Effector memory CD4-positive, alpha-beta T cell (primary cell): ENCODE measurements at places on chromosomes 2 and 18.

DNA sequence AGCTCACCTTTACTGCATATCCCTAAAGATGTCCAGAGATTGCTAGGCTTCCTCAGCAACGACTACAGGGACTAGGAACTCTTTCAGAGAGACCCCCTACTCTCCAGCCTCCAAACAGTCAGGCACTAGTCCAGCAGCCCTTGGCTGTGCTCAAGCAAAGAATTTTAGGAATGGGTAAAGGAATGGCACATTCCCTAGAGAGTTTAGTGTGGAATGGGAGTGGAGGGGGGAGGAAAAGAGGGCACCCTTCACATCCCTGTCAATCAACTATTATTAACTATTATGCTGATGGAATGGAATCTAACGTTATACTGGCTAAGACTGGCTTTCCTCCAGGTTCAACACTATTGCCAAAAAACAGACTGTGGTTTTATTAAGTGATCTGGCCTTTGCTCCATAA, 64.8 kb downstream of the IKZF2 start:
- DNase-seq: no peak

DNA sequence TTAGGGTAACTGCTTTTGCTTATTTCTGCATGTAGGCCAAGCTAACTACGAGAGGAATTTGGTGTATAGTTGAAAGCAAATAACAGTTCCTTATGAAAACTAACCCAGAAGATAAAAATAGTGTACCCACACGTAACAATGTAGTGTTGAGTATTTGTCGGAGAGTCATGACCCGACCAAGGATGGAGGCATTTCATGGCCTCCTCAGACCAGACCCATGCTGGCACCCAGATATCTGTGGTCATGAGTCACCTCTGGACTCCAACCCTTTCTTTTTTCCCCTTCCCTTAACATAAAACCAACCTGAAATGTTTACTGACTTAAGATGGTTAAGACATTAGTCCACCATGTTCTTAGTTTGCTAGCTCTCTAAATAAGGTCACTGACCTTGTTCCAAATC, 318.7 kb downstream of the NOL4 start:
- DNase-seq: no peak

DNA sequence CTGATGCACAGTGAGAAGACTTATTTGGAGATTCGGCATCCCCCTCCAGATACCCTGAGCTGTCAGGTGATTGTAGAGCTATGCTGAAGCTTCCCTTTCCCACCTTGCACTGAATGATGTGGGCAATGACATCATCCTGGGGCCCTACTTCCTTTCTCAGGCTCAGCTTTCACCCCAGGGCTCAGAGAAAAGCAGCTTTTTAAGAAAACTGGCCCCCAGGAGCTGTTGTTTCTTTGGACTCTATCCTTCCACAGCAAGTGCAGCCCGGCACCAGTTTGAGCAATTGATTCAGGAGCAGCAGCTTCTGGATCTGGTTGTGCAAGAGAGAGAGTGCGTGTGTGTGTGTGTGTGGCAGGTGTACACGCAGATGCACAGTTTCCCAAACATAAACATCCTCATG, 251.3 kb downstream of the ANAPC1 start:
- DNase-seq: no peak

DNA sequence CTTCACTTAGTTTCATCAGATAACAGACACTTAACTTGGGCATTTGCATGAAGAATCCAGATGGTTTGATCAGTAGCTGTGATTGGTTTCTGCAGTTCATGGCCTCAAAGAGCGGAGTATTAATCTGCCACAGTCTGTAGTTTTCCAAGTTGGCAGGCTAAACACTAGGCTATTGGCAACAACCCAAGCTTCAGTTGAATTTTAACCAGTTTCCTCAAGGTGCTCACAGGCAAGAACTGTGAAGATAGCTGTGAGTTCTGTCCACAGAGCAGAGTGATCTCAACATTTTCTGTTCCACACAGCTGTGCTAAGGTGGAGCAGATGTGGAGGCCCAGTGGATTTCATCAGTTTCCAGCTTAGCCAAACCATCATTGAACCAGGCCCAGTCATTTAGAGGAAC, 469.5 kb upstream of the LINC00305 start:
- no peak for DNase-seq

- DNase-seq: no peak
These were observed 160.1 kb upstream of the MAPRE2 start for GRCh38 chr18:34880882-34881834.

GRCh38 chr2:188601927-188602326, 310.3 kb downstream of the GULP1 start:
- no peak for DNase-seq

DNA sequence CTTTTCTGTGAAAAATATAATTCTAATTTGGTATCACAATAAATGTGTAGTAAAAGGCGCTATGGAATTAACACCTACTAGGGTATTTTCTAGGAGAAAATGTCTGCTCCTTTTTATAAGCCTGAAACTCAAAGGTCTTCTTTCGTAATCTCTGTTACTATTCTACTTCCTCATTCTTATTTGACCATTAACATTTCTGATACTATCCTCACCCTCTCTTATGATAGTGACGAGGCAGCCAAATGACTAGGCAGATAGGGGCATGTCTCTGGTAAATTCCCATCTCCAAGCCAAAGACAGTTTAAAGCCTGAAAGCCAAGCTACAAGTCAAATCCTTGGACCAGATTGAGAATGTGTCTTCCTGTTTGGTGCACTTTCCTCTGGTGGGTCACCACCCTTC, 251.7 kb downstream of the LRRTM4 start:
- DNase-seq: no peak

- DNase-seq: no peak
These were observed 11.5 kb downstream of the SPEG start for GRCh38 chr2:219446101-219446504.

GRCh38 chr2:47193607-47194006, 38.5 kb upstream of the STPG4 start:
- DNase-seq: no peak

DNA sequence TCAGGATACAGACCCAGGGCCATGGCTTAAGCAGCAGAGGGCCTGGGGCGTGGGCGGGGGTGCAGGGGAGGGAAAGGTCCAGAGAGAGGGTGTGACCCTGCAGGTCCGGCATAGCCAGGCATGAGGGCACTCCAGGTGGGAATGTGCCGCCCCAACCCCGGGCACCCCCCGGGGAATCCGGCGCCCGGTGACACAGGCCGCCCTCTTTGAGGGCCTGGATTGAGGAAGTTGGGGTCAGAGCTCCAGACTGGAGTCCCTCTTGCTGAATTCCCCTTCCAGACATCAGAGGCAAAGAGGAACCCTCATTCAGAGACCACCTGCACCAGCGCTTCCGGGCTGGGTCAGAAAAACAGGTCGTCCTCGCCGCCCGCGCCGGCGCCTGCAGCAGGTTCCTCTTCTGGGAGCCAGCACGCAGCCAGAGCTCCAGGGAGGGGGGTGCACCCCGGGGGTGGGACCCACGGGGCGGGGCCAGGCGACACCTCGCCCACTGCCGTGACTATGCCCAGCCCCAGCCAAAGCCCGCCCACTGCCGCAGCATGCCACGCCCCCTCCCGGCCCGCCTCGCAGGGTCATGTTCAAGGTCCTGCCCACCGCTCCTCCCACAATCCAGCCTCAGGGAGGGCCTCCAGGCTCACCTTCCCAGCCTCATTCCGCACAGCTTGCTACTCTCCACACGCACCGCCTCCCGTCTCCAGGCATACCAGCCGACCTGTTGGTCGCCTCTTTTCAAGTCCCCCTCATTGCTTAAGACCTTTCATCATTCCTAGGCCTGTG, 98.3 kb upstream of the ID2 start:
- DNase-seq: peak; percentile 54

DNA sequence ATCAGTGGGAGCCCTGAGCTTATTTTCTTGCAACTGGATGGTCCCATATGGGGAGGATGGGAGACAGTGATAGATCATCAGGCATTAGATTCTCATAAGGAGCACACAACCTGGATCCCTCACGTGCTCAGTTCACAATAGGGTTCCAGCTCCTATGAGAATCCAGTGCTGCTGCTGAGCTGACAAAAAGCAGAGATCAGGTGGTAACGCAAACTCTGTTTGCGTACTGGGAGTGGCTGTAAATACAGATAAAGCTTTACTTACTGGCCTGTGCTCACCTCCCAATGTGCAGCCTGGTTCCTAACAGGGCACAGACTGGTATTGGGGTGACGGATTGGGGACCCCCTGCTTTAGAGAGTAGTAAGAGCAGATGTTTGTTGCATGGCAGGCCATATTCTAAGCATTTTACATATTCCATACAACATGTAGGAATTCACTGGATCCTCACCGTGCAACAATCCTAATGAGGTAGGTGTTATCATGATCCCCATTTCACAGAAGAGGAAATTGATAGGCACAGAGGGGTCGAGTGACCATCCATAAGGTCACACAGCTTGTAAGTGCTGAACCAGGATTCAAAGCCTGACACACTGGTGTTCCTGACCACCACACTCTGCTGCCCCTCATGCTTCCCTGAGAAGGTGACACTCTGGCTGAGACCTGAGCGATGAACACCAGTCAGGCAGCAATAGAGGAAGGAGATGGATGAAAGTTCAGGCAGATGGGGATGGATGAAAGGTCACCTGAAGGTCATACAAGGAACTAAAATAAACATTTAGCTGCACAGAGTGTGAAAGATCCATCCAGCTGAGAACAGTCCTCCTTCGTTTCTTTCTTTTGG, 15.7 kb upstream of the MAT2A start:
- DNase-seq: no peak

DNA sequence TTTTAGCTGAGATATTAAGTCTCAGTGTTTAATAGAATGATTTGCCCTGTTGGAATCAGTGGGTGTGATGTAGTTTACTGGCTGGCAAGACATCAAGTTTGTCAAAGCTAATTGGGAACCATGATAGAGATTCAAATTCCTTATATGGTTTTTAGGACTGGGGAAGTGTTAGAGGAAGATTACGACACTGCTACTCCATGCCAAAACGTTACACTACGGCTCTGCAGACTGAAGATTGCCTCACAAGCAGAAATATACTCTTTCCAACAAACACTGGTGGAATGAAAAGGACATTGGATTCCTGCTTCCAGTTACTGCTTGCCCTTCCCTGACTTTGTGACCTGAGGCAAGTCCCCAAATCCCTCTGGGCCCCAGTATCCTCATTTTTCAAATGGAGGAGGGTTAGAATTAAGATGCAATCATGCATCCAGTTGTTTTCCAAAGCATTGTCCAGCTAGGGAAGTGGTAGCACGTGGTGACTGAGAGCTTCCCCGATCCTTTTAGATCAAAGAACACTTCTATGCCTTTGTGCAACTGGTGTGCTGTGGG, 147.6 kb downstream of the CDC42EP3 start:
- no peak for DNase-seq

DNA sequence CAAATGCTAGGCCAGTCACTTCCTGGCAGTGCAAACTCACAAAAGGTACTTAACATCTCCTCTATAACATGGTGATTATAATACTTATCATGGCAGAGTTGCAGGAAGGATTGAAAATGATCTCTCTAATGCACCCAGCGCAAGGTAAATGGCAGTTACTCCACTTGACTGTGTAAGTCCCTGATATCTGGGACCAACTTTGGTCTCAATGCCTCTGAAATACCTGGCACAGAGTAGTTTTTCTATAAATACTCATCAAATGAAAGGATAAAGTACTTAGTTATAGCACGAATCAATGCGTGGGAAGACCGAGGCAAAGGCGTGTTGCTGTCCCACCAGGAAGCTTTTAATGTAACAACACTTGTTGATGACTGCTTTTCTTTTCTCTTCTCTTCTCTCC, 24.8 kb downstream of the LRRC30 start:
- no peak for DNase-seq

GRCh38 chr2:54967269-54967668, 83.0 kb downstream of the RTN4 start:
- DNase-seq: no peak

GRCh38 chr2:39855856-39856255, 76.8 kb upstream of the THUMPD2 start:
- no peak for DNase-seq

DNA sequence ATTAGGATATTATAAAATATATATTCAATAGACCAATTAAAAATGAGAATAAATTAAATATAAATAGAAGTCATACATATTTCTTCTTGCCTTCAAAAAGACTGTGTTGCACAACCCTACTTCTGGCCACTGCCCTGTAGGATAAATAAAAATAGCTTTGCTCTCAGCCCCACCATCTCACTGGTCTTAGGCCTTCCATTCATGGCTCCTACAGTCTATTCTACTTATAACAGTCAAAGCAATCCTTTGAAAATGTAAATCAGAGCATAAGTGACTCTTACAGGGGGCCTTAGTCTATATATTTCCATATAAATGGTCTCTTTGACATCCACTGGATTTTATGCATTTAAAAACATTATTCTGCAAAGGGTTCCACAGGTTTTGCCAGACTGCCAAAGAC, 72.9 kb downstream of the KLF7 start:
- no peak for DNase-seq

- no peak for DNase-seq
These were observed 94.6 kb downstream of the CD8B2 start for GRCh38 chr2:106581755-106582147.

GRCh38 chr18:61471942-61472341, 138.7 kb downstream of the CDH20 start:
- no peak for DNase-seq

- DNase-seq: no peak
These were observed 84.0 kb upstream of the DSEL start for GRCh38 chr18:67600181-67601180.

DNA sequence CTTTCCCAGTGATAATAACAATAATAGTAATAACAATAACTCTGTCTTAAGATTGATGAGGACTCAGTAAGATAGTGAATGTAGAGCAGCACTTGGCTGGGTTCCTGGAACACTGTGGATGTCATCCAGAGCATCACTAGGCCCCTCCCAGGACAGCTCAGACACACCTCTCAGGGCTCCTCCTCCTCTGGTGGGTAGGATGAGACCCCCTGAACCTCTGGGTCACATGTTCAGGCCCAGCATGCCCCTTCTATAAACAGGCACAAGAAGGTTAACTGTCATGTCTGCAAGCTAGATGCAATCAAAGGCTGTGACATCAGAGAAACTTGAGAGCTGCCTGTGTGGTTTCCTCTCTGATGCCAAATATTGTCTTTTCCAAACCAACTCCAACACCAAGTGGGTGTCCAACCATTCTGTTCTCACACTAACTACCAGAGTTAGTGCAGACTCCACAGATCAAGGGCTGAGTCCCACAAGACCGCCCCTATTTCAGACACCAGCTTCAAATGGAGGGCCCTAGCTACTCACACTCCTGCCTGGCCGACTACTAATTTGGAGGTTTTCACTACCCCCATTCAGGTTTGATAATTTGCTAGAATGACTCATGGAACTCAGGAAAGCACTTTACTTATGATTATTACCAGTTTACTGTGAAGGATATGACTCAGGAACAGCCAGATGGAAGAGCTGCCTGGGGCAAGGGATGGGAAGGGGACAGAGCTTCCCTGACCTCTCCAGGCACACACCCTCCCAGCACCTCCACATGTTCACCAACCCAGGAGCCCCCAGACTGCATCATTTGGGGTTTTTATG, 46.4 kb upstream of the BZW1 start:
- no peak for DNase-seq

- DNase-seq: no peak
These were observed 43.7 kb upstream of the TWIST2 start for GRCh38 chr2:238803996-238804870.

GRCh38 chr2:194319222-194319992, 1337.6 kb upstream of the SLC39A10 start:
- DNase-seq: no peak
